SJCRH30 (cell line): ENCODE measurements at places on chromosomes 6 and 20.

DNA sequence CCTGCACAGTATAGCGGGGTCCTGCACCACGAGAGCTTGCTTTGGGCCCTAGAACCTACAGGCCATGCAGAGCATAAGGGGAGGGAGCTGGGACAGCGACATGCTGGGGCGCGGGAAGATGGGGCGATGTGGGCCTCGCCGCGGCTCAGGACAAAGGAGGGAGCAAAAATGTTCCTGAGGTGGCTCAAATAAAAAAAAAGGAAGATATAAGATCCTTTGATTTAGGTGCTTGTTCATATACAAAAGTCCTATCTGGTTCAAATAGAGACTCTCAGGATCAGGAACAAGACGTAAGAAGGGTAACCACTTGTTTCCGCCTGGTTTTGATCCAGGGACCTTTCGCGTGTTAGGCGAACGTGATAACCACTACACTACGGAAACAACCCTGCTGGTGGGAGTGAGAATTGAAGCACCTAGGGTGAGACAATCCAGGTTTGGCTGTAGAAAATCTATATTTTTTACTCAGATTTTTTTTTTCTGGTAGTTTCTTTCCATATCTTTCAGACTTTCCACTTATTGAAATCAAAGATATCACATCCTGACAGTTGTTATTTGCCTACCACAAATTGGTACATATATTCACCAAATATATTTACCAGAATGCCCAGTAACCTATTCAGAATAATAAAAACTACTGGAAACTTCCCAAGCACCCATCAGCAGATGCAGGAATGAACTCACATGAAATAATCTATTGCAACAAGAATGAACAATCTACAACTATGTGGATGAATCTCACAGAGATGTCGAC, 177.9 kb upstream of the ZNF184 start:
- peak; percentile 61 for DNase-seq

DNA sequence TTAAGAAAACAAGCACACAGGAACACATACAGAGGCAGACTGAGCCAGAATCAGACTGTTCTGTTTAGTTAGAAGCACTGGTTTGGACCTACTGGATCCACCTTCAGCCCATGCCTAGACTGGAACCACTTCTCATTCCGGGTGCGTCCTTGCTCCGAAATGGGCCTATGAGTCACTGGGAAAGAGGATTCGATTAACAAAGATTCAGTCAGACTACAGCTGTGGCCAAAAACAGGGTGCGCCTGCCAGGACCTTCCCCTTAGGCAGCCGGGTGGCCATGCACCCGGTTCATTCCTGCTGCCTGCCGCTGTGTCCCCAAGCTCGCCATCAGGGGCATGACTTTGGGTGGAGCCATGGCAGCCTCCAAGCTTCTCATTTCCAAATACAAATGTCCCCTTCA, 14.5 kb upstream of the KCNK5 start:
- DNase-seq, result no peak

GRCh38 chr20:44174996-44175765, 11.8 kb downstream of the JPH2 start:
- DNase-seq, result peak; percentile 99

- no peak for DNase-seq
These were observed 49.9 kb upstream of the ADGRF1 start for GRCh38 chr6:47091886-47092668.

GRCh38 chr6:161100072-161100471, 108.5 kb downstream of the MAP3K4 start:
- DNase-seq, result no peak

DNA sequence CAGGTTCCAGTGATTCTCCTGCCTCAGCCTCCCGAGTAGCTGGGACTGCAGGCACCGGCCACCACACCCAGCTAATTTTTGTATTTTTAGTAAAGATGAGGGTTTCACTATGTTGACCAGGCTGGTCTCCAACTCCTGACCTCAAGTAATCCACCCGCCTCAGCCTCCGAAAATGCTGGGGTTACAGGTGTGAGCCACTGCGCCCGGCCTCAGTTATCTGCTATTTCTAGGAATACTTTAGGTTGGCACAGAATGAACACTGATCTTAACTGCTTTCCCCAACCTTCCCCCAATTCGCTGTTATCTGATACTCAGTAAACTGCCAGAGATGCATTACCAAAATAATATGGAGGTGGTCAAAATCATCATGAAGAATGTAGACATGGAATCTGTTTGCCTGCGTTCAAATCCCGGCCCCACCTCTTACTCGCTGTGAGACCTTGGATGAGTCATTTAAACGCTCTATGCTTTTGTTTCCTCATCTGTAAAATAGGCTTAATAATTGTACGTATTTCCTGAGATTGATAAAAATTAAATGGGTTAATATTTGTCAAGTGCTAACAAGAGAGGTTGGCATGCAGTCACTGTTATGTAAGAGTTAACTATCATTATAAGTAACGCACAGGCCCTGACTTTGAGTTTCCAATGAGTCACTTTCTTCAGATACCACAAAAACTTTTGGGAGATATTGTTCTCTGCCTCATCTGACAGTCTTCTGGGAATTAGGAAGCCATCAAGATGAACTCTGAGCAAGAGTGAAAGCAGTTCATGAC, 44.5 kb upstream of the NCOA3 start:
- DNase-seq, result no peak

- no peak for DNase-seq
These were observed 41.3 kb downstream of the CDYL start for GRCh38 chr6:4817551-4817950.

DNA sequence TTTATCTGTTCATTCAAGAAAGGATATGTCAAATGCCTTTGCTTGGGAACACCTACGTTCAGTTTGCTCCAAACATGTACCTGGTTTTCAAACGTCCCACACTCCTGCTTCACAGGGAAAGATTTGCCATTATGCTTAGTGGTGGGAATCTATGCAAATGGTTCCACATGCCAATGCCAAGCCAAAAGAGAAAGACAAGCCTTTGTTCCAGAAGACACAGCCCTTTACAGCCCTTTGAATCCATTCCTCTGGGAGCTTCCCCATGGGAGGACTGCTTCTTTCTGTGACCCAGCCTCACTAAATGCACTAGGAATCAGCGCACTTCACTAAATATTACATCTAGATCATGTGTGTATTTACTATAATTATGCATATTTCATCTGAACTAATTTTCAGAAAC, 619.5 kb downstream of the PRKN start:
- no peak for DNase-seq

- DNase-seq, result no peak
These were observed 26.8 kb downstream of the FBXL4 start for GRCh38 chr6:98920904-98921431.

DNA sequence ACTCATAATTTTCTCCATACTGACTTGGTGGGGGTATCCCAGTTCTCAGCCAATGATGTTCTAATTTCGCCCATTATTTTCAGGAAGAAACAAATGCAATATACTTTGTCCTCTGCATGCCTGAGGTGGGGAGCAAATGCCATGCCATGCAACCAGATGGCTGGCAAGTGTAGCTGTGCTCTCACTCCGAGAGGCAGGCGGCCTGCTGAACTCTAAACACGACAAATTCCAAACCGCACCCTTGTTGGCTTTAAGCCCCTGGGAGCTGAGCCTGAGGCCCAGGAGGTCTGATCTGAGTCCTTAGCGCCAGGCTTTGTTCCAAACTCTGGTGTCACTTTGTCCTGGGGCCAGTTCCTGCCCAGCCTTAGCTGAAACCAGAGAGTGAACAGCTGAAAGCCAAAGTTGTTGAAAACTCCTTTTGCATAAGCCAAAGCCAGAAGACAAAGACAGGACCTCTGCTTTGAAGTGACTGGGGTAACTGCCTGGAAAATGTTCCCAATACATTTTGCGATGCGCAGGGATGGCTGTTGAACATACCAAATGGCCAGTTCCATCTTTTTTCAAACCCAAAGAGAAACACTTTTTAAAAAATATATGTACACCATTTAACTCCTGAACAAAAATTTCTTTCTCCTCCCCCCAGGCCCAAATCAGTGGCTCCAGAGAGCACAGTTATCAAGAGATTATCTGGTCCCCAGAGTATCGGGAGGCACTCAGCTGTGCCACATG, 46.2 kb downstream of the TTI1 start:
- DNase-seq, result peak; percentile 96

GRCh38 chr6:121660277-121660676, 224.8 kb downstream of the GJA1 start:
- no peak for DNase-seq

DNA sequence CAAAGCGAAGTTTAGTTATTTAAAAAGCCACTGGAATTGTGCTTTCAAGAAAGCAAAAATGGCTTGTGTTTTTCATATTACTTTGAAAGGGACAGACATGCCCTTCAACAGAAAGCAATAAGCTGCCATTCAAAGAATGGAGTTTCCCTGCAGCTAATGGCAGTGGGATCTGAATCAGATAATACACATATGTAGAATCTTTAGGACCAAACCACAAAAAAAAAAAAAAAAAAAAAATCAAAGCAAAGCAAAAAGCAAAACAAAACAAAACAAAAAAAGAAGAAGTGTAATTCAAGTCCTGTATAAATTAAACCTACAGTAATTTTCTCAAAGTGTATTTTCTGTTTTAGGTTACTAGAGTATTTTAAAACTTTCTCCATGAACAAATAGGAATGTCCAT, 63.6 kb upstream of the ZNF217 start:
- no peak for DNase-seq
